HS-27A (cell line): ENCODE measurements at places on chromosomes 5 and 9.

DNA sequence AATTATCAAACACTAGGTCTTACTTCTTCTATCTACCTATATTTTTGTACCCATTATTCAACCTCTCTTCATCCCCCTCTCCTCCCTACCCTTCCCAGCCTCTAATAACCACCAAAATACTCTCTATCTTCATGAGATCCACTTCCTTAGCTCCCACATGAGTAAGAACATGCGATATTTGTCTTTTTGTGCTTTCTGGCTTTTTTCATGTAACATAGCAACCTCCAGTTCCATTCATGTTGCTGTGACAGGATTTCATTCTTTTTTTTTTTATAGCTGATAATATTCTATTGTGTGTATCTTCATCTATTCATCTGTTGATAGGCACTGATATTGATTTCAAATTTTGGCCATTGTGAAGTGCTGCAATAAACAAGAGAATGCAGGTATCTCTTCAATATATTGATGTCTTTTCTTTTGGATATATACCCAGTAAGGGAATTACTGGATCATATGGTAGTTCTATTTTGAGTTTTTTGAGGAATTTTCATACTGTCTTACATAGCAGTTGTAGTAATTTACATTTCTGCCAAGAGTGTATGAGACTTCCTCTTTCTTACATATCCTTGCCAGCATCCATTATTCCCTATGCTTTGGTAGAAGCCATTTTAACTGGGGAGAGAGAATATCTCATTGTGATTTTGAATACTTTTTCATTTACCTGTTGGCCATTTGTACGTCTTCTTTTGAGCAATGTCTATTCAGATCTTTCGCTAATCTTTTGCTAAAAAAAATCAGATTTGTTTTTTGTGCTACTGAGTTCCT, 156.8 kb downstream of the DCP2 start:
- DNase-seq, result no peak

- no peak for DNase-seq
Measured at GRCh38 chr9:84239343-84239742, 101.2 kb downstream of the SLC28A3 start.

DNA sequence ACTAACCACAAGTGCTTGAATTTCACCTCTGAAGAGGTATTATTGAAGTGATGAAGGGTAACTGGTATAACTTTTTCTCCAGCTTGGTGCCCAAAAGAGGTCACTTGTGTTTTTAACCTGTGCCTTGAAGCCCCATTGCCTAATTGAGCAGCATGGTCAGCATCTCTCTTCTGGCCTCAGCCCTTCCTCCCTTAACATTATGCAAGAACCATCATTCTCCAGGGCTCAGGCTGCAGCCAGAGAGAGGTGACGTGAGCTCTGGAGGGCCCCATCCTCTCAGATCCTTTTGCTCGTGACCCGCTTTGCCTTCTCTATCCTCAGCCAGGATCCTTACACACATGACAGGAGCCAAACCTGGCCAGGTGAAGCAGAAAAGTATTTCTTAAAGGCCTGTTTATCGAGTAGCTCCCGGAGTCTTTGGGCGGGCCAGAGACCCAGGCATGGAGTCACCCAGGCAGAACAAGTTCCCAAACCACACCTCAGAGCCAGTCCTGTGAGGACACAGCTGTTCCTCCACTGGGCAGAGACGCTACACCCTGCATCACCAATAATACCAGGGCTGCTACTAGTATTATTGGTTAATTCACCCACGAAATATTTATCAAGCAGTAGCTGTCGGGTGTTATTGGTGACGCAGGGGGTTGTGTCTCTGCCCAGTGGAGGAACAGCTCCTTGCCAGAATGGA, 29.6 kb upstream of the BOD1 start:
- DNase-seq, result no peak

GRCh38 chr9:3509926-3510325, 15.9 kb downstream of the RFX3 start:
- DNase-seq, result no peak

DNA sequence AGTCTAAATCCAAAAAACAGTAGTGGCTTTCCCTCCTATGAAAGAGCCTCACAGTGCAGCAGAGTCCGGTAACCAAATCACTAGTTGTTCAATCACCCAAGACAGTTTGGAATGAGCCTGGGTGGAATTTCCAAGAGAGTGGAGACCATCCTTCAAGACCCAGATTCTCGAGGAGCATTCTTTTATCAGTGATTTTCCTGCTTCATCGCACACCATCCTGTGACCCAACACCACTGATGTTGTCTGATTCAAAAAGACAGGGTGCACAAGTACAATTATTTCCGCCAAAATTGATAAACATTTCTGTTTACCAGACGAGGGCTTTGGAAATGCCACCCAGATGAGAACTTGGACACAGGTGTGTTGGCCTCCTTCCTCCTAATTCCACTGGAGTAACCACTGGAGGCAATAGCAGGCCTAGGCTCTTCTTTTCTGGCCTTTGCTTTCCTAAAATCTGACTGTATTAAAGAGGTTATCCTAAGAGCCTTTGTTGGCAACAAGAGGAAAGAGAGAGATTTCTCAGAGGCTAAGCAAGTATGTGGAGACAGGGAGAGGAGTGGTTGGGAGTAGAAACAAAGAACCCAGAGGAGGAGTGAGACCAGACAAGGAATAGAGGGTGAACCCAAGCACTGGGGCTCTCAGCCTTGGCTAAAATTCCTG, 56.3 kb upstream of the S1PR3 start:
- no peak for DNase-seq

- no peak for DNase-seq
Measured at GRCh38 chr5:32507738-32508434, 63.3 kb upstream of the ZFR start.
